ENCODE measurements at places on chromosomes 13 and 19. TPM values are rescaled to one million over a fixed set of nuclear protein-coding genes. Genes with fewer than 3 reads are reported as not detected.

Gene OR7E24
- not detected for total RNA-seq

Gene SERPINE3
- not detected for total RNA-seq

Gene ZNF681
- 10.2 TPM for total RNA-seq

Gene DAPK3
- 194 TPM for total RNA-seq

Gene PPP2R1A
- total RNA-seq: 191 TPM

Gene PET100
- total RNA-seq: 7.6 TPM

Gene LILRB1
- not detected for total RNA-seq

Gene SIGLEC5
- not detected for total RNA-seq

Gene CAPS
- 16.1 TPM for total RNA-seq

Gene TSHZ3
- 24.0 TPM for total RNA-seq

Gene TLE2
- 10.1 TPM for total RNA-seq

- H3K27me3 ChIP-seq: no peaks in the 10 kb centered on the region
- H3K4me3 ChIP-seq: peak overlapping the region; percentile 98
- H3K27ac ChIP-seq: peak overlapping the region; percentile 90
- H3K4me1 ChIP-seq: peaks cover 19% of the 10 kb centered on the region
- peak; percentile 55 for DNase-seq
Observed at GRCh38 chr13:44989941-44990340, 603 bp downstream of the GPALPP1 start.

GRCh38 chr13:78659450-78659730, 435 bp upstream of the OBI1 start:
- H3K36me3 ChIP-seq: no peaks in the 10 kb centered on the region
- H3K27ac ChIP-seq: no peak overlapping the region
- peak overlapping the region; percentile 91 for H3K4me3 ChIP-seq

GRCh38 chr13:109834973-109835720, 48.8 kb upstream of the IRS2 start:
- H3K4me3 ChIP-seq: no peak overlapping the region
- no peaks in the 10 kb centered on the region for H3K36me3 ChIP-seq
- H3K4me1 ChIP-seq: peaks cover 8% of the 10 kb centered on the region
- no peak overlapping the region for H3K27ac ChIP-seq

GRCh38 chr19:30558793-30559192, 186.6 kb downstream of the ZNF536 start:
- no peaks in the 10 kb centered on the region for H3K36me3 ChIP-seq
- no peaks in the 10 kb centered on the region for H3K27me3 ChIP-seq
- no peak overlapping the region for H3K4me3 ChIP-seq
- DNase-seq: no peak
- no peaks in the 10 kb centered on the region for H3K4me1 ChIP-seq

GRCh38 chr13:112779856-112780604, 90.2 kb downstream of the ATP11A start:
- H3K4me3 ChIP-seq: no peak overlapping the region
- no peaks in the 10 kb centered on the region for H3K36me3 ChIP-seq
- no peaks in the 10 kb centered on the region for H3K27me3 ChIP-seq
- DNase-seq: peak; percentile 42
- no peak overlapping the region for H3K27ac ChIP-seq

GRCh38 chr19:11174336-11174735, 18.8 kb upstream of the SPC24 start:
- no peak for DNase-seq
- H3K27ac ChIP-seq: no peak overlapping the region
- H3K4me3 ChIP-seq: no peak overlapping the region
- H3K27me3 ChIP-seq: no peaks in the 10 kb centered on the region
- H3K36me3 ChIP-seq: peaks cover 26% of the 10 kb centered on the region

DNA sequence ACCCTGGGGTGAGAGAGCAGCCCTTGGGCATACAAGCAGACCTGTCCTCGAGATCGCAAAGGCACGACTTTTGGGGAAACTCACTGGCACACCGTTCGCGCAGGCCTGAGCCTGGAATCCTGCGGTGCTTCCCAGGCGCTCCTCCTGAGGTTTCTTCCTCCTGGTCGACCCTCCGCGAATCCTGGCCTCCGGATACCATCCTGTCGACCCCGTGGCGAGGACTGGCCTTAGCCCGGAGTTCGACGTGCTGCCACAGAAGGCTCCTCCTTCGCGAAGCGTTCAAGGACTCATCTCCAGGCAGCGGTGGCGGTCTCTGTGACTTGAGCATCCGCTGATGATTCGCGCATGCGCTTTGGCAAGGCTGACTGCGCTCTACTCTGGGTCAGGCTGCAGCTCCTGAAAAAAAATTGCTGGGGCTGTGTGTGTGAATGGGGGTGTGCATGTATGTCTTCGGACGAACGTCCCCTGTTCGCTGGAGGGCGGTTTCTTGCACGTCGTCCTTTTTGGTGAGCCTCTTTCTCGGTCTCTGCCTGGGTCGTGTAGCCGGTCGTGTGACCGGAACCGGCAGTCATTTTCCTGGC, 64.4 kb upstream of the ZNF527 start:
- no peak overlapping the region for H3K27ac ChIP-seq
- no peaks in the 10 kb centered on the region for H3K27me3 ChIP-seq
- H3K4me3 ChIP-seq: no peak overlapping the region

GRCh38 chr19:18833849-18834643, 2.3 kb downstream of the UPF1 start:
- H3K4me3 ChIP-seq: peak overlapping the region; percentile 85
- H3K27ac ChIP-seq: no peak overlapping the region
- no peaks in the 10 kb centered on the region for H3K36me3 ChIP-seq
- DNase-seq: peak; percentile 46

DNA sequence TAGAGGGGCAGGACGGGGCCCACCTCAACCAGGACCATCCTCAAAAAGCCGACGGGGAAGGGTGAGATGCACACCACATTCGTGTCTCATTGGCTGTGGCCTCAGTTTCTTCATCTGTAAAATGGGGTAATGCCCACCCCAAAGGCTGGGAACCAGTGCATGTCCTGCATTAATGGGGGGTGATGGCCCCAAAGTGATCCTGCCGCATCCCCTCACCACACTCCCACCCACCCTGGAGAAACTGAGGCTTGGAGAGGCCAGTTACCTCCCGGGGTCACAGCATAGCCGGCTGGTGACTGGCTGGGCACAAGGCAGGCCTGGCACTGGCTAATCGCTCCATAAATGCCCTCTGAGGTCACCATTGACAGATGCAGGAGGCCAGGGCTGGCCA, 640 bp upstream of the MIDN start:
- DNase-seq: no peak
- H3K36me3 ChIP-seq: peaks cover 8% of the 10 kb centered on the region
- H3K4me1 ChIP-seq: peaks cover 26% of the 10 kb centered on the region
- no peaks in the 10 kb centered on the region for H3K27me3 ChIP-seq

GRCh38 chr13:33745370-33746324, 72.3 kb upstream of the RFC3 start:
- no peaks in the 10 kb centered on the region for H3K36me3 ChIP-seq
- no peak overlapping the region for H3K4me3 ChIP-seq
- DNase-seq: no peak
- peaks cover 2% of the 10 kb centered on the region for H3K4me1 ChIP-seq
- H3K27ac ChIP-seq: no peak overlapping the region

- no peaks in the 10 kb centered on the region for H3K36me3 ChIP-seq
- H3K4me3 ChIP-seq: no peak overlapping the region
- DNase-seq: peak; percentile 45
- no peak overlapping the region for H3K27ac ChIP-seq
Observed at GRCh38 chr13:98976338-98976737, 1.5 kb downstream of the DOCK9 start.

All from GM23248 (cell line).